ENCODE measurements at places on chromosomes 5 and 9.

DNA sequence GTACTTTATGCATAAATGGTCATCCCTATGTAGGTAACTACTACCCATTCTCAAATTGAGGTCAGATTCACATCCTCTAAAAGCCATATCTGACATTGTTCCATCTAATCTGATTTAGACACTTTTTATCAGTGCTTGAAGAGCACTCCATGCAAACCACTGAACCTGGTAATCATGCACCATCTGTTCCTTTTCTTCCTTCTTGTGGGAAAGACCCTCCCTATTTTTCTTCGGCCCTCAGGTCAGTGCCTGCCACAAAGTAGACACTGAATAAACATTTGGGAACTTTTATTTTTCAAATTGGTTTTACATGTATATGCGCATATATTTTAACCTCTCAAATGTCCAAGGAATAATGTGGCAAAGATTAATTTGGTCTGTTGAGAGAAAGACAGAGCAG lies 26.0 kb upstream of the PDE4D start:
- DNase-seq, result no peak

GRCh38 chr9:34145165-34145564 lies 18.7 kb upstream of the DCAF12 start:
- DNase-seq, result no peak

- no peak for DNase-seq
Observed at GRCh38 chr9:90365666-90366065, 277.0 kb downstream of the DIRAS2 start.

GRCh38 chr5:123180178-123180577 lies 91.1 kb downstream of the PRDM6 start:
- DNase-seq, result no peak

DNA sequence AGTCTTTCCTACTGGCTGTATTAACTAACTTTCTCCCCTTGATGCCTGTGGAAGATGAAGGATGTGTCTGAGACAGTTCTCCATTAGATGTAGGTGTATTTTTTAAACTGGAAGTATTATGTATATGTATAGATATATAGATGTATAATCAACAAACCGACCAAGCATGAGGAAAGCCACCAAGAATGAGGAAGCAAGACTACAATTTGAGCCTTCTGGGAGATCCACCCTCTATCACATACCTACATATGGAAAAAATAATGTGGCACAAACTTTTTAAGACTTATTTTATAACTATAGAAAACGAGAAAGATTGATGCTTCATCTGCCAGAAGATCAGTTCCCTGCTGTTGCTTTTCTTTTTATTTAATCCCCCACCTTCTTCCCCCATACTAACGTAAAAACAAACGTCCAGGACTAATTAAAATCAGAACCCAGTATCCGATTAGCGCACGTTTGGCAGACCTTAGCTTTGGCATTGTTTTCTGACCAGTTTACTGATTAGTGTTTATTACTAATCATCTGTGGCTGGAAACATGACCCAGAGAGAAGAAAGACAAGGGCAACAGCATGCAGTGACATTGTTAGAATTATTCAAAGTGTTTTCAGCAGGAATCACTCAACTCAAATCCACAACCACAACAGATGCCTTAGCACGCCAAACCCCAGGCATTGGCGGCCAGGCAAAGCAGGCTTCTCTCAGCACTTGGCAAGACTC lies 490.2 kb downstream of the EBF1 start:
- no peak for DNase-seq

DNA sequence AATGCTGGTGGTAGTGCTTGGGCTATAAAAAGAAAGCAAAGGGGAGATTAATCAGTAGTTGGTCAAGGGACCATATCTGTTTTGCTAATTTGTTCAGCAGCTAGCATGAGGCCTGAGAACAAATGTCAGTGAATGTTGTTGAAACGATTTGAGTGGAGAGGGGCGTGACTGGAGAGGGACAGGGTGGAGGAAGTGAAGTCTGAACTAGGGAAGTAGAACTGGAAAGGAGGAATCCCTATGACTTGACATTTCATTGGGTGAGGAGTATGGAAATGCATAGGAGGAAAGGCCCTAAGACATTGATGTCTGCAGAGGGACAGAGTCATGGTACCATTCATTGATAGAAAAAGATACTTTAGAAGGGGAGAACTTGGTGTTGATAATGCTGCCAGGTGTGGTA lies 19.7 kb downstream of the TLE4 start:
- no peak for DNase-seq

DNA sequence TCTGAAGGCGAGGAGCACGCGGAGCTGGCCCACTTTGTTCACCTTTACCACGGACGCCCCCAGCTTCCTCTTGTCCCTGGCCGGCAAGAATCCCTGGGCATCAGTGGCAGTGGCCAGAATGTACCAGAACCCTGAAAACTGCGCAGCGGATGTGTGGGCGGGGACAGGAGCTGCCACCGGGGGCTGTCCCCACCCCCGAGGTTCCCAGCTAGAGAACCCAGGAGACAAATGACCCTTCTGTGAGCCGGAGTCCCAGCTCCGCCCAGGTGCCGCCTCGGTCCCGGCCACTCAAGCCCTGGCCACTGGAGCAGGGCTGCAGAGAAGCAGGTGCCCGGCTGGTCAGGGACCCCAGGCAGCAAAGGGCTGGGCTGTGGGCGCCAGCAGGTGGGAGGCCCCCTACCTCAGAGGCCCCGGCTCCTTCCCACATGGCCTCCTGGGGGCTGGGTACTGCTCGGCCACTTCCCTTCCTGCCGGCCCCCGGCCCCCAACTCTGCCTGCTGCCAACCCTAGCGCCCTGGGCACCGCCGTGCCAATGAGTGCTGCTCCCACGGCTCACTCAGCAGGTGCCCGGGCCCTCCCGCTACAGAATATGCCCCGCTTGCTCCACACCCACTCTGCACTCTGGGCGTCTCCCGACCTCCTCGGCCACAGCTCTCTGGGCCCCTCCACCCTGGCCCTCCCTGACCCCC lies 713 bp downstream of the LCN10 start:
- no peak for DNase-seq

DNA sequence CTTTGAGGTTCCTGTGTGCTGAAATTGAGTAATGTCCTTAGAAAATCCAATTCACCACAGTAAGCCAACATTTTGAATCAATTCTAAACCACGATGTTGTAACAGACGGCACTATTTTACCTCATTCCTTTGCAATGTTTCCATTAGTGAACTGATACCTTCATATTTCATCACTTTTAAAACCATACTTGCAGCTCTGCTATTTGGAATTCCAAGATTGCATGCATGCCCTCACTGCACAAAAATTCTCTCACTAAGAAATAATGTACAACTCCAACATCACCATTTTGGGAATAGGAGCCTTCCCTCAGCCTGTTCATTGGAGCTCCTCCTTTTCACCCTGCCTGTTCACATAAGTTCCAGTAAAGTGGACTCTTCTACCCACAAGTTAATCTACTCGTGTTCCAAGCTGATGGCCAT lies 74.8 kb upstream of the TGFBR1 start:
- DNase-seq, result no peak

DNA sequence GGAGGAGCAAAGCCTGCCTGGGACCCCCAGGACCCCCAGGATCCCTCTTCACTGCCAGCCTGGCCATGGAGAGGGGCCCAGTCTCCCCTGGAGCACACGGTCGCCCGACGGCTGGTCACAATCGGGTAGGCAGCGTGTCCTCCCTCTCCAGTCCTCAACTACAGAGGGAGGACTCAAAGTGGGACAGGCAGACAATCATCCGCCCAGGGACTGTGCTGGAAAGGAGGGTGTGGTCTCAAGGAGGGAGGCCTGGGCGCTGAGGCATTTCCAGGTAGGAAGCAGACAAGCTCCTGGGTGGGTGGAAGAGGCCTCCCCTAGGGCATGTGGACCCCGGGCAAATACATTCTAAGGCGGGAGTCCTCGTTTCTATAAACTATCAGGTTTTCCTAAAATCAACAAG lies 93.2 kb upstream of the ADAMTS2 start:
- no peak for DNase-seq

DNA sequence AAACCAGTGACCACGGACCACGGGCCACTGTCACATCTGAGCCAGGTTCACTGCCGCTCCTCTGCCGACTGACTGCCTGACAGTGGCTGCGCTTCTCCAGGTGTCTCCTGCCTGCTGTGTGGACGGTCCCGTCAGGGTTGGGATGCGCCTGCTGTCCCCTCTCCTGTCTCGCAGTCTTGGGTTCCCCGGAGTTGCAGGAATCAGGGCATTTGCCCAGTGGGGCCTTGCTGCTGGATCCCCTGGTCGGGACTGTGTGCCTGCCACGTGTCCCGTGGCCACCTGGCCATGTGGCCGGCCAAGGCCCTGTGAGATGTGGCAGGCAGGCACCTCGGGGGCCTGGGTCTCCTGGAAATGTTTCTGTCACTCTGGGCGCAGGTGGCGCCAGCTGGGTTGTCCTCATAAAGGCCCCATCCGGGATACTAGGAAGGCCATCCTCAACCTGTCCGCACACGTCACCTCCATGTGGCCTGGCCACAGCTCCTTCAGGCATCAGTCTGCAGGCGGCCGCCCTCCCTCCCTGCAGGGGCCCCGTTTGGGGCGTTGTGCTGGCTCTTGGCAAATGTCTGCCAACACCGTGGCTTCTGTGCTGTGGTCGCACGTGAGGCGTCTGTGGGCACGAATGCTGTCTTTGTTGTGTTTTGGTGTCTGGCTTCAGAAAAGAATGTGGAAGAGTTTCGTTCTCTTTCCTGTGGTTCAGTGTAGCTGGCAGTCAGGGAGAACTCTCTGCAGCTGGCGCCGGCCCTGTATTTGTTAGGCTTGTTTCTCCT lies 6.4 kb upstream of the TOR4A start:
- no peak for DNase-seq

GRCh38 chr9:84271921-84272556 lies 68.5 kb downstream of the SLC28A3 start:
- DNase-seq, result no peak

- no peak for DNase-seq
Observed at GRCh38 chr5:131223751-131224386, 40.0 kb upstream of the CDC42SE2 start.

DNA sequence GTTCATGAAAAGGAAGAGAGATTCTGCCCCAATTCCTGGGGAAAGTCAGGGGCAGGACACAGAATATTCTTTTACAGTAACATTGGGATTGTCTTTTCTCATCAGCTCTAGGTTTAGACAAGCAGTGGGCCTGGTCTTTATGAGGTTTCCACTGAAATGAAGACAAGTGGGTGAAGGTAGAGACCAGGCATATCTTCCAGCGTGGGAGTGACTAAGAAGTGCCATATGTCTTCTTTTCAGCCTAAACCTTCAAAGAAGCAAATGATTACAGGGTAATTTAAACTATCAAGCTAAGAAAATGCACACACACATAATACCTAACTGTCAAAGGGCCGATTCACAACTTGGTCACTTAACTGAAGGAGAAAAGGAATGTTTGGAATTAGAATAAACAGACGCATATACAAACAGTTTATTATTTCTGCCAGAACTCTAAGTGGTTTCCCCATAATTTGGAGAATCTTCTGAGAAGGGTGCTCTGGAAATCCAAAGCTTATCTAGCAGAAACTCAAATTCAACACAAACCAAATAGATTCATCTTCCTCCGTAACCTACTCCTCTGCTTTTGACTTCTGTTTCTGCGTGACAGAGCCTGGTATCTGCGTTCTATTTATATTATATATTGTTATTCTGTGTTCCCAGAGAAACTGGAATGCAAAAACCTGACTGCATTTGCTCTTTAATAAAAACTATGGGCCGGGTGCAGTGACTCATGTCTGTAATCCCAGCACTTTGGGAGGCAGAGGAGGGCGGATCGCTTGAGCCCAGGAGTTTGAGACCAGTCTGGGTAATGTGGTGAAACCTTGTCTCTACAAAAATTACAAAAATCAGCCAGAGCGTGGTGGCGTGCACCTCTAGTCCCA lies 22.0 kb upstream of the TEK start:
- DNase-seq, result no peak

GRCh38 chr9:89716559-89716958 lies 111.7 kb downstream of the GADD45G start:
- DNase-seq, result no peak

DNA sequence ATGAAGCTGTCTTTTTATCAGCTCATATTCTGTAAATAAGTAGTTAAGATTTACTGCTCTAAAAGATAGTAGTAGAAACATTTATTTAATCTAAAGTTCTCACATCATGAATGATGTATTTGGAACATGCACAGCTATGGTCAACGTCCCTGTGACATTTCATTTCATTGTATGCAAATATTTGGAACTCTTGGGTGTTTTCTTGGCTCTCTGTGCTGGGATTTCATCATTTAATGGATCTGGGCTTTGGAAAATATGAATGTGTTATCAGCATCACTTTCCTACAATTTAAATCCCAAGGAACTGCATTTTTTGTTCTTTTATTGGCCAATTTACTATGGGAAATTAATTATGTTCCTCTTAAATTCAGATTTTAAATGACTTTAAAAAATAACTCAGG lies 462.9 kb downstream of the SEMA5A start:
- DNase-seq, result no peak

GRCh38 chr5:62343428-62343827 lies 37.4 kb downstream of the KIF2A start:
- DNase-seq, result no peak

GRCh38 chr9:27280860-27281259 lies 16.1 kb downstream of the EQTN start:
- DNase-seq, result no peak

- no peak for DNase-seq
Observed at GRCh38 chr5:177600508-177601018, 631 bp downstream of the B4GALT7 start.

DNA sequence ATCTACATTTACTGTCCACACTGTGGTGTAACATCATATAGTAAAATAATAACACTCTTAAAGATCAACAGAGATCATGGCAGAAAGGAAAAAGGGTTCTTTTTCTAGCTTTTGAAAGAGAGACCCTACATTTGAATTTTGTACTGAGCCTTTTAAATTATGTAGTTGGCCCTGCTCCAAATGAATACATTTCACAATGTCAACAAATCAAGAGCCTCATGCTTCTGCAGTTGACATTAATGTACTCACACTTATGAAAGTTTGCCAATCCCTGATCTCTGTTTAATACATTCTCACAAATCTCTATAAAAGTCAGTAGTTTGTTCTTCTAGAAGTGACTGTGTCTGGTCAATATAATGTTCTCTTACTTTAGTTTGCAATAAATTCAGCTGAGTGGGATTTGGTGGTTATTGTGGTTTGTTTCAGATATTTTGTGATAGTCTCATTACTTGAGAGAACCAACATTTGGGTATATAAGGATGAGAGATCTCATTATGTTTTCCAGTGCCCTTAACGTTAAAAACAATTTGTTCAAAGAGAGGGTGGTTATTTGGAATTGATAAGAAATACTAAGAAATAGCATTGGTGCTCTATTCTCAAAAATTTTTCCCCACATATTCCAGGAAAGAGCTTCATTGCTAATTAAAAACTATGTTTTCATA lies 277.8 kb upstream of the FTMT start:
- DNase-seq, result no peak

GRCh38 chr5:160303690-160304089 lies 8.7 kb downstream of the CCNJL start:
- no peak for DNase-seq

DNA sequence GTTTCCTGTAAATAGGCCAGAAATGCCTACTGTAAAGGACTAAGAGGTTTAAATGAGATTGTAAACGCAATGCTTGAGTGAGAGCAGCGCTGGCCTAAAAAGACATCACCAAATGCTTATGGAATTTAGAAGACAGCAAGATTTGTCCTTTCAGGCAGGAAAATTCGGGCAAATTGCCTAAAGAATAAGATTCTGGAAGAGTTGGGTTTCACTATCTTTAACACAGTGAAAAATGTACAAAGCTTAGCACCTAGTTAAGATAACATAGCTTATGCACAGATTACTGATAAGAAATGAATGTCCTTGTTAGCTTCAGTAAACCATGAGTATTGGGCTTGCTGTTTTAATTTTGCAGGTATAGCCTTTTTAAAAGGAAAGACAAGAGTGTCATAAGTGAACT lies 4.7 kb downstream of the FKBP15 start:
- DNase-seq, result no peak
